ENCODE measurements at places on chromosomes 2 and 18.

DNA sequence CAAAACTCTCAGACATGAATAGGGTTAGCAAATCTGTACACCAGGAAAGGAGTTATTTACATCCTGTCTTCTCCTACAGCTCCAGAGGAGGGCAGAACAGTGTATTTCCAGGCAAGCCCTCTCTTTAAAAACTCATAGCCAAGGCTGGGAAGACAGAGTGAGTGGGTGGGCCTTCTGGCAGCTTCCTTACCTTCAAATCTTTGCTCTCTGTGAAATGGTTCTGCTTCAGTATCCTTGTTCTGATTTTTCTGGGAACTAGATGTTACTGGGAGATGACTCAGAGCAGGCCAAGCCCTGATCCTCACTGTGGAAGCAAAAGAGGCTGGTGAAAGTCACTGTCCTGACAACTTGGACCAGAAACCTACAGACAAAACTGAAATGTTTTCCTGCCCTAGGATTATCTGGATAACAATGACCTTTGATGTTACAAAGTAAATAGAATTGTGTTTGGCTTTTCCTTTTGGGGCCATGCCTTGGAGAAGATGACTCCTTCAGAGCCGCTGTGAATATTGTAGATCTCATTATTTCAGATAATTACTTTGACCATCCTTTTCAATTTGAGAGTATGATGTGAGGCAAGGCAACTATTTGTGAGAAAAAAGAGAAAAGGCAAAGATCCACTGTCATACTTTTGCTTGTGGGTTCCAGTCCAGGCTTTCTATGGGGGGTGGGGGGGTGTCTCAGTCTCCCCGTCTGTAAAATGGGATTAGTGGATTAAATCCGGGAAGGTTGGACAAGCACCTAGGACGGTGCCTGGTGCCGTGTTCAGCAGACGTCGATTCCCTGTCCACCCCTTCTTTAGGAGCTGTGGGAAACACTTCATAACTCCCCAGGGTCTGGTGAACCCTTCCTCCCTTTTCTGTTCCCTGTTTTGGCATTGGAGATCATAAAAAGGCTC is 644 bp upstream of the QPCT start:
- DNase-seq, result peak; percentile 52

- peak; percentile 68 for DNase-seq
These were observed 20.9 kb downstream of the THNSL2 start for GRCh38 chr2:88190808-88191721.

DNA sequence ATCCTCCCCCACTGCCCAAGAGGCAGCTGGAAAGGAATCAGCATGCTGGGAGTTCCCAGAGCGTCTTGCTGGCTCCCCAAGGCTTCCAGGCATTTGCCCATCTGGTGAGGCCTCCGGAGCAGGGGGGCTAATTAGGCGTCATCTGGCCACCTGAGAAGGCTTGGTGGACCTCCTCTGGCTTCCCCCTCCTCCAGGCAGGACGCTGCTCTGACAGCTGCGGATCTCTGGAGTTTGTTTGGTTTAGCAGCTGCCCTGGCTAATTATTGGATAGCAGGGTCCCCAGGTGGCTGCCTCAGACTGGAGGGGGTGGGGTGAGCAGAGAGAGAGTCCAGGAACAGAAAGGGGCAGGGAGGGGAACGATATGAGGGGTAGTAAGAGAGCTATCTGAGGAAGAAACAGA is 425.2 kb upstream of the MEX3C start:
- DNase-seq, result no peak

- no peak for DNase-seq
These were observed 25.7 kb downstream of the PSMA8 start for GRCh38 chr18:26159353-26159752.

DNA sequence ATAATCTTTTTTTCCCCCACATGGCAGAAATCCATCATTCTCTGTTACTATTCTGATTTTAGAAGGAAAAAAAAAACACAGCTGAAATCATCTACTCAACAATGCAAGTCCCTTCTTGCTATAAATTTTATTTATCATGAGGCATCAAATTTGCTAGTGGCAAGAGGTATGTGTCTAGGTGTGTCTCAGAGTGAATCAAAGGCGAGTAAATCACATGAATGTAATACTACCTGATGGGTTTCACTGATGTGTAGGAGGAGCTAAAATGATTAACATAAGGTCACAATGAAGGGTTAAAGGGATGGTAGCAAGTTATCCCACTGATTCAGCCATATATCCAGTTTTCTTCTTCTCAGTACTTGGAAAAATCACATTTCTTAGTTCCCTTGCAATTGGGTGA is 24.5 kb upstream of the PELI1 start:
- no peak for DNase-seq

DNA sequence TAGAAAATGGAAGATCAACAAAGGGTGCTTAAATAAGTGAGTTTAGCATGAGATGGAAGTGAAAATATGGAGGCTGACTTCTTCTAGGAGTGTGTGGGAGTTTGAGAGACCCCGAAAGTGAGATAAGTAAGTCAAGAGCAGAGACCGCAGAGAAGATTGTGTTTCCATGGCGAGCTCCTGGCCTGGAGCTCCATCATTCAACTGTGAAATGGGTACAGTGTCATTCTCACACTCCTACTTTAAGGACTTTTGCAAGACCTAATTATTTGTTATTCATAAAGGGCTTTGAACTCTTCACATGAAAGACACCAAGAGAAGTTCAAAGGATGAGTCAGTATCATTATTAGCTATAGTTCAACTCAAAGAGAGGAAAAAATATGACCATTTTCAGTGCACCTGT is 134.2 kb upstream of the PIK3C3 start:
- no peak for DNase-seq

GRCh38 chr2:209476367-209477208 is 52.7 kb downstream of the MAP2 start:
- peak; percentile 84 for DNase-seq

DNA sequence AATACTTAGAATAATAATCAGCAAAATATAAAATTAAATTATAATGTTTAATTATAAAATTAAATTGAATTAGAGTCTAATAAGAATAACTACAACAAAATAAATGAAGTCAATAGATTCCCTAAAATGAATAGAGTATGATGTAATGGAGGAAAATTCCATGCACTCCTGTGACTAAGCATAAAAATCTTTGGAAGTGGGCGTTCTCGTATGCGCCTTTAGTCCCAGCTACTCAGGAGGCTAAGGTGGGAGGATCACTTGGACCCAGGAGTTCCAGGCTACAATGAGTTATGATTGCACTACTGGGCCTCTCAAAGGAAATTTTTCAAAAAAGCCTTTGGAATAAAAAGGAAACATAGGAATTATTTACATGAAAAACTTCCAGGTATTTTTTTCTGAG is 955.4 kb upstream of the POU3F3 start:
- DNase-seq, result peak; percentile 37

GRCh38 chr18:9627642-9628041 is 13.3 kb upstream of the PPP4R1 start:
- peak; percentile 25 for DNase-seq

- no peak for DNase-seq
These were observed 132.5 kb downstream of the NDUFA10 start for GRCh38 chr2:239892441-239893235.

- DNase-seq, result peak; percentile 86
These were observed 27.9 kb upstream of the GALNT5 start for GRCh38 chr2:157229572-157229971.

DNA sequence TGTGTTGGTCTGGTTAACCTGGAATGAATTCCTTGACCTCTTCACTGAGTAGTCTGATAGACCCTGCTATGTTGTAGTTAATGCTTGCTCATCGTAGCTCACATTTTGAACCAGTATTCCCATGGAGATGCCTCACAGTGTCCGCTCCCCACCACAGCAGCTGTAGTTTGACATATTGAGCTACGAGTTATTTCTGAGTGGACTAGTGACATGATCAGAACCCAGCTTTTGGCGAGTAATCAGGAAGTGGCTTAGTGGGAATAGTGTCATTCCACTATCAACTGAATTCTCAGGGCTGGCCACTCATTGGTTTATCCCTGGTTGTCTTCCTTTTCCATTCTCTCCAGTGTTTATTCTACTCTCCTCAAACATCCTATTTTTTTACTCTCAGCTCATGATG is 102.7 kb downstream of the MYO1B start:
- no peak for DNase-seq

DNA sequence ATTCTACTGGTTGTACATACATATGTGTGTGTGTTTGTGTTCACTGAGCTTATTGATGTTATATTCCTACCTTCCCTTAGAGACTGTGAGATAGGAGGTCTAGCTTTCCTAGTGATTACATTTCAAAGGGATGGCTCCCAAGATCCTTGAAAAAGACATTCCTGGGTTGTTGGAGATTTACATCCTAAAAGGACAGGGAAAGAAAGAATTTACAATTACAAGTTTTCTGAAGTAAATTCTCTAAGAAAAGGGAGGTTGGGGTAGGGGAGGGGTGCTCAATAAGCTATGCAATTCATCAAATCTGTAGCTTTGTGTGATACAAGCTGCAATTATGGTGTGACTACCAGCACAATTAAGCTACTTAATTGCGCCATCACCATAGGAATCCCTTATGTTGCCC is 284.3 kb downstream of the NUP35 start:
- no peak for DNase-seq

GRCh38 chr18:76351961-76352581 is 143.0 kb downstream of the ZNF516 start:
- peak; percentile 72 for DNase-seq

DNA sequence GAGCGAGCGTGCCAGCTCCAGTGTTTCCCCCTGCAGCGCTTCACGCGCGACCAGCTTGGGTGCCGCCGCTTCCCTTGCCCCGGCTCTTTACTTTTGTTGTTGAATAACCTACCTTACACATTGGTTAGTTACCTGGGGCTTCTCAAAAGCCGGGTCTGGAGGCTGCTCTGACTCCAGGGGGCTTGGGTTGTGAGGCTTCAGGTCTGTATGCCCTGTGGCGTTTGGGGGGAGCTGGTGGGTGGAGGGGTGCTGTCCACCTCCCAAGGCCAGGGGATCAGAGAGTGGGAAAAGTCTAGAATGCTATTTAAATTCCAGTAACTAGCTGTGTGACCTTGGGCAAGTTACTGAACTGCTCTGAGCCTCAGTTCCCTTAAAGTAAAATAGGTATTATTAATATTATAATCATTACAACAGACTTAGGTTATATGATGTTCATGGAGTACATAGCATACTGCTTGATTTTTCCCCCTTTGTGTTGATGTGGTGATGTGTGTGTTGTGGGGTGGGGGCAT is 770 bp downstream of the LYPD6B start:
- no peak for DNase-seq

DNA sequence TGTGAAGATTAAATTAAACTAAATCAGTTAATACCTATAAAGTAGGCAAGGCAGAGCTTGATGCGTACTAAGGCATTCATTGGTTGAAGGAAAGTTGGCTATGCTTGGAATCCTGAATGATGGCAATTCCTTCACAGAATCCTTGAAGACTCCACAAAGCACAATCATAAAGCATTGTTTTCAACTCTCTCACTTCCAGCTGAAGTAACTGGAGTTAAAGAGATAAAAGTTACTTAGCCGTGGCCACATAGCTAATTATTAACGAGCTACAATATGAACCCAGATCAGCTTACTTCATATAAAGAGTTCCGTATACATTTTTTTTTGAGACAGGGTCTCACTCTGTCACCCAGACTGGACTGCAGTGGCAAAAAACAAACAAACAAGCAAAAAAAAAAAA is 483.9 kb upstream of the DDX18 start:
- no peak for DNase-seq

DNA sequence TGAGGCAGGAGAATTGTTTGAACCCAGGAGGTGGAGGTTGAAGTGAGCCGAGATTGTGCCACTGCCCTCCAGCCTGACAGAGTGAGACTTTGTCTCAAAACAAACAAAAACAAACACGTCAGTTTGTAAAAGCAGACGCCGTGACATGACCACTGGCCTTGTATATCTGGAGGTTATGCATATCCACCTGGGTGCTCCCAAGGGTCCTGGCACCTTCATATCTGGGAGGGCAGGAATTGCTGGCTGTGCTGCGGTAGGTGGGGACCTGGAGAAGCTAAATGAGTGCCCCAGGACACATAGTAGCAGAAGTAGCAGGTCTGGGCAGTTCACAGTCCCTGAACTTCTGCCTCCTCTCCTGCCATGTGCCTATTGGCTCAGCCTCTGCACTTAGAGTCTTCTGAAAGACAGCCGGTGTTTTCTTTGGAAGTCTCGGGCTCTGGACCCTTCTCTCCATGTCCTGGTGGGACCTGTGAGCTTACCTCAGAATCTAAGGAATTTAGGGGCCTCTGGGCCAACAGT is 30.9 kb upstream of the IL1R2 start:
- no peak for DNase-seq

DNA sequence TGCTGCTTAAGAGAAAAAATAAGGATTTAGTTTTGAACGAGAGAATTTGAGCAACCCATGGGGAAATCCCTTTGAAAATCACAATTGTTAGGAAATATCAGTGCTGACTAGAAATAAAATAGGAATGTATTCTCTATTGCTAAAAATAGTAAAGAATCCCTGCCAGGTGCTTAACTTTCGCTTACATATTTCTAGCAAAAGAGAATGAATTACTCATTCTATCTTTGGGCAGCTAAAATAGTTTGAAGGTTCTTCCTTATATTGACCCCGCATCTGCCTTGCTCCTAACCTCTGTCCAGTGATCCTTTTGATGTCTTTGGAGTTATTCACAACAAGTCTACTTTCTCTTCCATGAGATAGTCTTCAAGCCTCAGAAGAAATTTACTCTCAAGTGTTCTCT is 103.8 kb downstream of the PLCL1 start:
- DNase-seq, result no peak

GRCh38 chr18:39862341-39862740 is 2092.7 kb upstream of the PIK3C3 start:
- no peak for DNase-seq

GRCh38 chr18:48229552-48229981 is 179.6 kb downstream of the ZBTB7C start:
- DNase-seq, result no peak

DNA sequence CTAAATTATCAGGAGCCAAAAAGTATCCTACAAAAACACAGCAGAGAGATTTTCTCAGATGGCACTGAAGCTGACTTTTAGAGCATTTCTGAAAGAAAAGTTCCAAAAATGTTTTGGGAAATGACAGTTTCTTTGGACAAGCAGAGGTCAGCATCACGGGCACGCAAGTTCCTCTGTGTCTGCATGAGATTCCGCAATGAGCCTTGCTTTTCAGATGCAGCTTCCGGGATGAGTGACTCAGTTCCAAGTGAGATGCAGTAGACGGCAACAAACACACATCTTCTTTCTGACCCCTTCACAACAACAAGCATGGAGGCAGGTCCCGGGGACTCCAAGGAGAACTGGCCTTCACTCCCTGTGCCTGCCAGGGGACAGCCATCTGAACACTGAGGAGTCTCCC is 76.6 kb downstream of the EIPR1 start:
- DNase-seq, result peak; percentile 13

GRCh38 chr2:121519153-121519552 is 11.5 kb upstream of the RNU4ATAC start:
- DNase-seq, result no peak

DNA sequence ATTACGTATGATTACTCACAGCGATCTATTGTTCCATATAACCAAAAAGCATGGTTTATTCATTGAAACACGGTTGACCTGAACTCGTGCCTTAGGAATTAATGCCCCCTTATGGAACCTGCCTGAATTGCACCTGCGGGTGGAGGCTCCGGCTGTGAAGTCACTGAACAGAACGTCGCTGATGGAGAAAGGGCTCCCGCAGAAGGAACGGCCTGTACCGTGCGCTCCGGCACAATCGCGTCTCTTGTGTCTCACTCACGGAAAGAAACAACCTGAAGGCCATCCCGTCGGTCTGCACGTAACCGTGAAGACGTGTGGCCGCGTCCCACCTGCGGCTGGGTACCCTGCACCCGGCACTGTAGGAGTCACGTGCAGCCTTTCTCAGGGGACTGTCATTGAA is 133.1 kb downstream of the NFATC1 start:
- peak; percentile 90 for DNase-seq
